ENCODE measurements at places on chromosomes 12 and 14.
A peak's percentile ranks its signal among the peaks of the same experiment; 100 is the strongest.

- DNase-seq = no peak
Observed at GRCh38 chr12:52689239-52689638, 9.0 kb upstream of the KRT1 start.

DNA sequence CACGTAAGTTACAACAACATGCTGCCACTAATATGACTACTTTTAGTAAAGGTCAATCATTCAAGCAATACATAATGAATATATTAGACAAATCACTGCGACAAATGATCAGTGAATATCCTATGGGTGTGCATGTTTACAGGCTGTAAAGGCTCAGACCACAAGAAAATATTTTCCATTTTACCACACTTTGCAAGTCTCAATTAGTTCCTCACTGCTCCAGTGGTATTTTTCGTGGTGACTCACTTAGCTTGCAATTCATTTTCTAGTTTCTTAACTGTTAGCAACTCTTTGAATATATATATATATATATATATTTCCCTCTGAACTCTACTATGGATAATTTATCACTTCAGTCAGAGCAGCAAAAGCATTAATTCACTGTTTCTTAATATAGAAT, 96.9 kb downstream of the EML5 start:
- DNase-seq = no peak

- DNase-seq = no peak
Observed at GRCh38 chr14:24459331-24459730, 16.8 kb upstream of the SDR39U1 start.

GRCh38 chr14:90140298-90140955, 78.6 kb downstream of the KCNK13 start:
- DNase-seq = no peak

DNA sequence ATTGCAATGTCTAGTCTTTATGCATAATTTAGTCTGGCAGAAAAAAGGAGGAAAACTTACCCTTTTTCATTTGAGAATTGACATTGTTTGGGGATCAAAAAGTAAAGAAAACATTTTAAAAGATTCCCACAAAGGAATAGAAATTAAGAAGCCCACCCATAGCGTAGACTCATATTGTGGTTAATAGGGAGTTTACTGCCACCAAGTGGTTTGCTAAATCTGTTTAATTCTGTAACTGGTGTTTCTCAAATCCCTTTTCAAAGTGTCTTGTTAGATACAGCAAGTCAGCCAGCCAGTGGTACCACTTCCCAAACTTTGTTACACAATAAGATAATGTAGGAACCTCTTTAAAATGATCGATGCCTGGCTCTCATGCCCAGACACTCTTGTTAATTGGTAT, 180.3 kb downstream of the IPO8 start:
- no peak for DNase-seq

GRCh38 chr14:35430459-35431199, 26.1 kb upstream of the NFKBIA start:
- DNase-seq = no peak

- peak; percentile 49 for DNase-seq
Observed at GRCh38 chr12:104108755-104109445, 29.1 kb downstream of the NFYB start.

- no peak for DNase-seq
Observed at GRCh38 chr14:20622816-20623291, 18.6 kb downstream of the OR6S1 start.

DNA sequence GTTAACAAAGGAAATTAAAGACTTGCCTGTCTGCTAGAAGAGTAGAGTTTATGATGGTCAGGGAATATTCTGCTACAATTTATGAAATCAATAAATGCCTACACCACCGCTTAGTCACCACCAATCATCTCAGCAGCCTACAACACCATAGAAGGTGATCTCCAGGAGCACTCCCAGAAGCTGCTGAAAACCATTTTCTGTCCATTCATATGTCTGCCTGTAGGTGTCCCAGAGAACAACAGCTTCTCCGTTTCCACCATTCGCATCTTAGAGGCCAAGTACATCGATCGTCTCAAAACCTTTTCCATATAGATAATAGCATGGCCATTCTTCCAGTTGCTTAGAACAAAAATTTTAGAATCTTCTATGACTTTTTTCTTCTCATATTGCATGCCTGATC, 303.4 kb downstream of the KCNC2 start:
- no peak for DNase-seq
